Vagina (tissue), 2 donors: ENCODE measurements at places on chromosomes 6 and 20.

GRCh38 chr20:24790746-24791283 lies 158.3 kb upstream of the CST7 start:
- DNase-seq: no peak

- DNase-seq: no peak
Observed at GRCh38 chr6:54878718-54879117, 32.1 kb downstream of the FAM83B start.

DNA sequence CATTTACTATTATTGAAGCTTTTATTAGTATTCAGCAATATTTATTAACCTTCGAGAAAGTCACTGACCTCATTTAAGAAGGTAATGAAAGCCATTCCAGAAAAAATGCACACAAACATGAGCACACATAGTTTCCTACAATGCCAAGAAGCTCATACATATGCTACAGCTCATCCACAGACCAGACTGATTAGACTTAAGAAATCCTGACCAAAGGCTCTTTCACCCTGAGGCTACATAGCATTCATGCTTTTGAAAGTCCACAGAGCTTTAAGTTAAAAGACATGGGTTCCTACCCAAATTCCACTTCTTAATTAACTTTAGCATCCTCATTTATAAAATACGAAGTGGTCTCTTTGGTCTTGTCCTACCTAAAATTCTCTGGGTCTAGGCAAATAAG lies 430.4 kb downstream of the TBC1D32 start:
- no peak for DNase-seq

- no peak for DNase-seq
Observed at GRCh38 chr6:89954721-89955148, 60.5 kb downstream of the GJA10 start.

DNA sequence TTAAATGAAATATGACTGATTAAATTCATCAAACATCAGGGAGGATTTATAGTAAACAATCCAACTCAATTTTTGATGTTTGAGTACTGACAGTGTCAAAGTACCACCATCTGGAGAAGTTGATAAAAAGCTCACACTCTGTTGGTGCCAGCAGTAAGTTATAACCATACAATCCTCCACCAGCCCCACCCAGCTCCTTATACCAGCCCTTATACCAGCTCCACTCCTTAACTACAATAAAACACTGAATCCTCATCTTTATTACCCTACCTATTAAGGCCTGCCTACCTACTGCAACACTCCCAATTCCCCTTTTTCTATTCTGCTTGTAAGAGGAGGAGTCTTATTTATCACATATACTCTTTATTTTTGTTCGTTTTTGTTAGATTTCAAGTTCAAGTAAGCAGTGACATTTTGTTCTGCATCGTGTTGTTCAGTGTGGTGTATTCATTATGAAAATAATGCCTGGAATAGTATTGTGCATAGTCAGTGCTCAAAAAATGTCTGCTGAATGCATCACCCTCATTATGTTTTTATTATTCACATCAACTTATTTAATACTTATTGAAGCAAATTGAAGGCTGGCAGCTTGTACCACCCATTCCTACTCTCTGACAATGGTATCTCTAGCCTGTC lies 954.7 kb upstream of the ADGRB3 start:
- no peak for DNase-seq

GRCh38 chr20:38138086-38138778 lies 26.8 kb downstream of the TGM2 start:
- DNase-seq: no peak

DNA sequence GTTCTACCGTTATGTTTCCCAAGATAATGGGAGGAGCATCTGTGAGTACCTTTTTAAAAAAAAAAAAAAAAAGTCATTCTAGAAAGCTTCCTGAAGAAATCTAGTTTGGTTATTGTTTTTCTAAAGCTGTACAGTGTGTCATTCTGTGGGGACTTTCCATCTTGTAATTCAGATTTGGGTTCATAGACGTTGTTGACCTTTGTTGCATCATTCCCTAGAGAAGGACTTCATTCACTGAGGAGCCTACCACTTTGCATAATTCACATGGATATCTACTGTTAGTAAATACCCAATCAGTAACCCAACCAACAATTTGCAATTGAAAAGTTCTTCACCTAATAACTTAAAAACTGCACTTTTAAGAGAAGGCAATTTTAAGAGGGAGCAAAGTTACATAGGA lies 60.1 kb downstream of the RPP40 start:
- no peak for DNase-seq

DNA sequence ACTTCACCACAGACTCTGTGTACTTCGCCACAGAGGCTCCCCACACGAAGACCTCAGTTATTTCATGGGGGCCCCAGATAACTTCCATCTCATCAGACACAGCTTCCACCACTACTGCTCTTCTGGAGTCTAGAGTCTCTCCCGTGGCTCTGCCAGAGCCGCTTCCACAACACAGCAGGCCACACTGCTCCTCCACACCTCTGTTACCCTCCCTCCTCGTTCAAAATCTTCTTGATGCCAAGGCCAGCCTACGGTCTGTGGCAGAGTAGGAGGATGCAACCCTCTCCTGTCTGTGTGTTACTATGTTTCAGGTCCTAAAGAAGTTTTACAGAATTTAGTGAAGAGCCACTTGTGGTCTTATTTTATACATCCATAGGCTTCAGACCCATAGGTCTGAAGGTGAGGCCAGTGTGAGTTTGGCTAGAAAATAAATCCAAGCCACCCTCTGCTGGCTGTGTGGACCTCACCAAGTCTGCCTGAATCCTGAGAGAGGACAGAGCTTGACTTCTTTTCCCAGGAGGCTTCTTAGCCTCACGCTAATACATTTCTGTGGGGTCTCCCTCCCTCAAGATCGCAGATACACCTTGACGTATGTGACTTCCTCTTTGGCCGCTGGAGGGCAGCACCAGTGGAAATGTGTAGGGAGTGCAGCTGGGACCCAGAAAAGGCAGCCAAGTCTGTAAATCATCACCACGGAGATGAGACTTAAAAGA lies 197.7 kb downstream of the FAXC start:
- DNase-seq: no peak

DNA sequence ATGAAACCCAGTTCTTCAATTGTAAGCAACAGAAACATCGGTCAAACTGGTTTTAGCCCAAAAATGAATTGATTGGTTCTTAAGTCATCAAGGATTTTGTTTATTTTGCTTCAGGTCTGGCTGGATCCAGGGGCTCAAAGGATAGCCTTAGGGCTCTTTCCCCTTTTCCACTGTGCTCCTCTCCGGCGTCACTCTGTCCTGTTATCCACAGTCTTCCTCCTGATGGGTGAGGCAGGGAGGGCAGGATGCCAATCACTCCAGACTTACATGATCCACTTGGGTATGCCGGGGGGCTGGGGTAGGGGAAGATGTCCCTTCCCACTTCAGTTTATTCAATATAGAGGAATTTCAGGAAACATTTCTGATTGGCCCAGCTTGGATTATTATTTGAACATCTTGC lies 40.0 kb downstream of the PLAGL2 start:
- no peak for DNase-seq

- no peak for DNase-seq
Observed at GRCh38 chr6:134723081-134723871, 226.6 kb downstream of the ALDH8A1 start.

- DNase-seq: no peak
Observed at GRCh38 chr20:32204205-32205109, 3.1 kb downstream of the PLAGL2 start.

GRCh38 chr6:33777398-33778388 lies 11.2 kb downstream of the LEMD2 start:
- DNase-seq: no peak

GRCh38 chr6:24926192-24926591 lies 9.6 kb downstream of the RIPOR2 start:
- no peak for DNase-seq

DNA sequence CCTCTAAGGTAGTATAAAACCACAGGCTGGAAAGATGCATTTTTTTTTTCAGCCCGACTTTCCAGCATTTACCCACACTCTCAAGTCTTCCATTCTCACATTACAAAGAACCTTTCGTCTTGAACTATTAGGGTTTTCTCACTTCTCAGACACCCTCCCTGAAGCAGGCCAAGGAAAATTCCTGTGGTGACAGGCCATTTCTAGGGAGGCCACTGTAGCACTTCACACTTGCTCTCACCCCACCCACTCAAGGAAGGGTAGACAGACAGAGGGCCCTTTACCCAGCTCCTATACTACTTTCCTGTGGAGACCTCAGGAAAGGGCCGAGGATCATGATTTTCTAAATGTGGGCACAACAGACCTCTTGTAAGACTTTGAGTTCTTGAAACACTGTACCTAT lies 27.7 kb downstream of the KCNS1 start:
- no peak for DNase-seq

- DNase-seq: no peak
Observed at GRCh38 chr20:9985773-9986172, 49.0 kb upstream of the ANKEF1 start.

- no peak for DNase-seq
Observed at GRCh38 chr6:101482606-101483005, 89.1 kb downstream of the GRIK2 start.

GRCh38 chr6:6752129-6752528 lies 163.6 kb downstream of the LY86 start:
- no peak for DNase-seq

DNA sequence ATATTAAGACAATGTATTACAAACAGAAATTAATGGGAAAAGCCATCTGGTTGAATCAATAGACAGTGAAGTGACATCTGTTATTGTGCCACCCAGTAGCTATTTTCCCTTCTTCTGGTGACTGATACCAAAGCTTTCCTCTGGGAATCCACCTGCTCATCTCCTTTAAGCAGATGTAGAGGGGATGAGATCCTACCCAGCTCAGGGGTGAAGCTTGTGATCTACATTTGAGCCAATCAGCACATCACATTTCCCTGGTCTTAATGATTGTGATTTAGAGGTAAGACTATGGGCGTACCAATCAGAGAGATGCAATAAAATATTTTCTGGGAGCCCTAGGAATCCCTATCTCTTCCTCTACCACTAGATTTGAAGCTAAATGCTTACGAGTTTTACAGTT lies 782.9 kb downstream of the PTPRT start:
- DNase-seq: no peak

DNA sequence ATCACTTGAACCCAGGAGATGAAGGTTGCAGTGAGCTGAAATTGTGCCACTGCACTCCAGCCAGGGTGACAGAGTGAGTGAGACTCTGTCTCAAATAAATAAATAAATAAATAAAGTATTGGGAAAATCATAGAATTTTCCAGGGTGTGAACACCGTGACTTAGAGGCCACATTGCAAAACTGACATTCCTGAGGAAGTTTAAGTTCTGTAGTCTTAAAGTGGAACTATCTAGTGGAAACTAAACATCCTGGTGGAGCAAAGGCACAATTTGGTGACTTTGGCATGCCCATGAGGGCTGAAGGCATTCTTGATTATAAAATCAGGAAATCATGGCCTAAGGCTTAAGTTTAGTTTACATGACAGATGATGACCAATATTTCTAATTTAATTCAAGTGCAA lies 32.7 kb upstream of the MCM3 start:
- no peak for DNase-seq

DNA sequence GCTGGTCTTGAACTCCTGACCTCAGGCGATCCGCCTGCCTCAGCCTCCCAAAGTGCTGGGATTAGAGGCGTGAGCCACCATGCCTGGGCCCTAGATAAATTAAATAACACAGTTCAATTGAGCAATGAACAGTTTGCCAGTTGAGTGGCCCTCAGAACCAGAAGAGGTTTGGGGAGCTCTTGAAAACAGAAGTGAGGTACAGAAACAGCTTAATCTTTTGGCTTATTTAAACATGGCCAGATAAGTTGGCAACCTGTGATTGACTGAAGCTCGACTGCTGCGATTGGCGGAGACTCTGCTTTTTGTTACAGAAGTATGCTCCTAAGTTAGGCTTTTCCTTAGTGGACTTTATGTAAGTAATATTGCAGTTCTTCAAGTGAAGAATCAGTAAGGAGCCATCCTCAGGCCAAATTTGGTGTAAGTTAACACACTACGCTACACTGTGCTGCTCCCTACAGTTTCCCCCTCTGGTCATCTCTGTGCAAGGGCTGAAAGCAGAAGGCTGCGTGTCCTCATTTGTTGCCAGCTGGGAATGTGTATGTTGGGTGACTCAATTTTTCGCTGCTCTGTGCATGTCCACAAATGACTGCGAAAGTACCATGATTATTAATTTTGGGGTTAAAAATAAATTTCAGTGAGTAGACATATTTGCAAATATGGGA lies 9.8 kb downstream of the XRN2 start:
- no peak for DNase-seq

GRCh38 chr6:151338651-151339200 lies 52.6 kb downstream of the ZBTB2 start:
- DNase-seq: no peak

GRCh38 chr6:37155394-37156312 lies 14.3 kb upstream of the PIM1 start:
- DNase-seq: no peak

- DNase-seq: no peak
Observed at GRCh38 chr6:13572240-13572639, 2.2 kb upstream of the SIRT5 start.

DNA sequence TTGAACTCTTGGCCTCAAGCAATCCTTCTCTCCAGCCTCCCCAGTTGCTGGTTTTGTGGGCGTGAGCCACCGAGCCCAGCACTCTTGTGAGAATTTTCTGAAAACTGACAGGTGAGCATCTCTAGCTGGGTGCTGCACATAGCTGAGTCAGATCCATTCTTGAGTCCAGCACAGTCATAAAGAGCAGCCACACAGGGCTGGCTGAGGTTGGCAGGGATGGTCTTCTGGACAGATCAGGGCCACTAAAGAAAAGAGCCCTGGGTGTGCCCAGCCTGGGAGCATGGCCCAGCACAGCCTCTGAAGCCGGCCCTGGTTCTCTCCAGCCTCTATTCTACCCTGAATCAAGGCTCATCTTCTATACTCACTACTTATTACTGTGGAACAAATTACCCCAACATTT lies 11.5 kb downstream of the DLGAP4 start:
- no peak for DNase-seq

DNA sequence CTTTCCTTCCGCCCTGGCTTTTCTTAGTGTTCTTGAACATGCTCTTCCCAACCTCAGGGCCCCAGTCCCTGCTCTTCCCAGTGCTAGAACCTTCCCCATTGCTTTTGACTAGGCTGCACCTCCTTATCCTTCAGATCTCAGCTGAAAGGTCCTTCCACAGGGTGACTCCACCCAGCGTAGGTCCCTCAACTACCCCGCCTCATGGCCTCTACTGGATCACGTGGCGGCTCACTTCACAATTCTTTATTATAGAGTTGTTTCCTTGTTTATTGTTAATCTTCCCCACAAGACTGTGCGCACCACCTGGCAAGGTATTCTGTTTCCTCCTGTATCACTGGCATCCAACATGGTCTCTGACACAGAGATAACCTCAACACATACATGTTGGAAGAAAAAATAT lies 31.2 kb downstream of the TTLL9 start:
- DNase-seq: no peak

DNA sequence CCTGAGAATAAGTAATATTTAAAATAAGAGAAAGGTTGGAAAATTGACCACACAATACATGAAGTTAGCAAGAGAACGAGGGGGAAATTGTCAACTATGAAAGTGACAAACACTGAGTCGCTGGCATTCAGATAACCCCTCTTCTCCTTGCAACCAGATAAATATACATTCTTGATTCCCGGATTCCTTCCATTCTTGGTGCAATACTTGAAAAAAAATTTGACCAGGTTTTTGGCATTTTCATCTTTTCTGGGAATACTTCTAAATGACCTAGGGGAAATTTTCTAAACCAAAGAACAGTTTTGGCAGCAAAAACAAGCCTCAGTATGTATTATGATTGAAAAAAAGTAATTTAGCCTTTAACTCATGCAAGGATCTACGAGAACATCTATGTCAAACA lies 164.0 kb downstream of the PDE7B start:
- DNase-seq: no peak

- DNase-seq: no peak
Observed at GRCh38 chr6:162260027-162260426, 467.5 kb downstream of the PRKN start.

- no peak for DNase-seq
Observed at GRCh38 chr6:13217206-13217905, 111.0 kb downstream of the TBC1D7 start.
